ENCODE measurements at places on chromosomes 16 and 17.

DNA sequence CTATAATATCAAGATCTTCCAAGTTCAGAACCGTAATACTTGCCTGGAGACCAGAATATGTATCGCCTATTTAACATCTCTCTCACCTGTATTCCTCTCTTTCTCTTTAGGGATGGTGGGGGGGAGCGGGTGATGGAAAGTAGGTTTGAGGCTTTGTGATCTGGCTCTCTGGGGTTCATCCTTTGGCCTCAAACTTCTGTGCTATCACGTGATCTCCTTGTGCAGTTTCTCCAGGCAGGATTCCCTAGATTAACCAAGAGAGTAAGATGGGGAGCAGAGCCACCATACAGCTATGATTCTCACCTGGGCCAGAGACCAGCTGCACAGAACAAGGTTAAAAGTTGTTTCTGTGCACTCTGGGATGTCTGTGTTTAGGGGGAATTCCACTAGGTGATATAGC lies 5.2 kb downstream of the TMEM100 start:
- DNase-seq: no peak

DNA sequence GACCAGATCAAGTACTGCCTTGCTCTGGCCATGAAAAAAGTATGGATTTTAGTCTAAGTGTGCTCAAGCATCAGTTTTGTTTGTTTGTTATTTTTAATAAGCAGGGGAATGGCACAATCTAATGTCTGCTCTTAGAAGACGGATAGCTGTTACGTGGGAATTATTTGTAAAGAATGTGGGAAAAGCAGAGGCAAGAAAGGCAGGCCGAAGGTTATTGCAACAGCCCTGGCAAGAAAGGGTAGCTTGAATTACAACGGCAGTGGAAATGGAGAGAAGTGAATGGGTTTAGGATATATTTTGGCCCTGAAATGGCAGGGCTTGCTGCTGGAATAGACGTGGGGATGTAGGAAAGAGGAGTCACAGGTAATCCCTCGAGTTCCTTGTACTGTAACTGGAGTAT lies 987 bp upstream of the HASPIN start:
- DNase-seq: no peak

DNA sequence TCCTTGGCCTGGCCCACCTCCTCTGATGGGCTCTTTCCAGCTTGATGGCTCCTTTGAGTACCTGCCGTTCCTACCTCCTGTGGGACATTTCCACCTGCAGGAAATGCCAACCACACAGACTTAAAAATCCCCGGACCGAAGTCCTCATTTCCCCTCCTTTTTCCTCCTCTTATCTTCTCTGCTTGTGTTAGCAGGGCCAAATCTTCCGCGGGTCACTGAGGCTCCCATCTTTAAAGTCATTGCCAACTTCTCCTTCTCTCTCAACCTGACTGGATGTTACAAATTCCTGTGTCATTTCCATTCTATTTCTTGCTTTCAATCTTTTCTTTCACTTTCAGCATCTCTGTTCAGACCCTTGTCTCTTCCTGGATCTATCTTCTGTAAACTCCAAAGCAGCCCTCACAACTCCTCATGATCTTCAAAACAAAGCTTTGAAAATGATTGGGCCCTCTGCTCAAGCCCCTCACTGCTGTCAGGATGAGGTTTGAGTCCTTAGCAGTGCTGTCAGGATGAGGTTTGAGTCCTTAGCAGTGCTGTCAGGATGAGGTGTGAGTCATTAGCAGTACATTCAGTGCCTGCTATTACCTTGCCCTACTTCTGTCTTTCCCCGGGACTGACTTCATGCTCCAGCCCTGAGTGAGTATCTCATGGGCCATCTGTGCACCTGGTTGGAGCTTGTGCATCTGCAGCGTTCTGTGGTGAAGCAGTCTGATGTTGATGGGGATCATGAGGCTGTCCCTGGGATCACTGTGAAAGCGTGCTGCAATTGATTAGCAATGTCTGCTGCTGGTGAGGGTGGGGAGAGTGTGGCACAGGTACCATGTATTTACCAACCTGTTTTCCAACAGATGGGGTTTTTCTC lies 100.1 kb downstream of the IRF8 start:
- DNase-seq: no peak

GRCh38 chr17:77188084-77189066 lies 47.6 kb downstream of the SEC14L1 start:
- DNase-seq: no peak

DNA sequence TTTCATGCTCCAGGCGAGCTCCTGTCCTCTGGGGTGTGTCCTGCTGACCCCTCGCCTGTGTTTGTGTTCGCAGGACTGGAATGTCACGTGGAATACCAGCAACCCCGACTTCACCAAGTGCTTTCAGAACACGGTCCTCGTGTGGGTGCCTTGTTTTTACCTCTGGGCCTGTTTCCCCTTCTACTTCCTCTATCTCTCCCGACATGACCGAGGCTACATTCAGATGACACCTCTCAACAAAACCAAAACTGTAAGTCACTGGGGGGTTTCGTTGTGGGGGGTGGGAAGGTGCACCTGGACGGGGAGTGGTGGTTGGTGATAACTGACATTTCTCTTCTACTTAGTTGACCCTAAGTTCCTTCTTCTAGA lies 58.3 kb downstream of the ABCC1 start:
- DNase-seq: no peak

DNA sequence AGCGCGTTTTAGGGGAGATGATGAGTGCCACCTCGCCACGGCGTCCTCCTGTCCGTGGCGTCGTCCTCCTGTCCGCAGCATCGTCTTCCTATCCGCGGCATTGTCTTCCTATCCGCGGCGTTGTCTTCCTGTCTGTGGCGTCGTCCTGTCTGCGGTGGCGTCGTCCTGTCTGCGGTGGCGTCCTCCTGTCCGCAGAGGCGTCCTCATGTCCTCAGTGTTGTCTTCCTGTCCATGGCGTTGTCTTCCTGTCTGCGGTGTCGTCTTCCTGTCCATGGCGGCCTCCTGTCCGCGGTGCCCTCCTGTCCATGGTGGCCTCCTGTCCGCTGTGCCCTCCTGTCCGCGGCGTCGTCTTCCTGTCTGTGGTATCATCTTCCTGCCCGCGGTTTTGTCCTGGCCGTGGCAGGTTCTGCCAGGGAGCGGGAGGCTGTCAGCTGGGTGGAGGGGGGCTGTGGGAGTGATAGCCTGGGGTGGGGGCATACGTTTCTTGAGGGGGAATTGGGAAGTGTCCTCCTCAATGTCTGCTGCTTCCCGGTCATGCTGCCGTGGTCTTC lies 30.9 kb downstream of the TBCD start:
- no peak for DNase-seq

- DNase-seq: no peak
Measured at GRCh38 chr16:13109171-13109570, 207.8 kb downstream of the SHISA9 start.

DNA sequence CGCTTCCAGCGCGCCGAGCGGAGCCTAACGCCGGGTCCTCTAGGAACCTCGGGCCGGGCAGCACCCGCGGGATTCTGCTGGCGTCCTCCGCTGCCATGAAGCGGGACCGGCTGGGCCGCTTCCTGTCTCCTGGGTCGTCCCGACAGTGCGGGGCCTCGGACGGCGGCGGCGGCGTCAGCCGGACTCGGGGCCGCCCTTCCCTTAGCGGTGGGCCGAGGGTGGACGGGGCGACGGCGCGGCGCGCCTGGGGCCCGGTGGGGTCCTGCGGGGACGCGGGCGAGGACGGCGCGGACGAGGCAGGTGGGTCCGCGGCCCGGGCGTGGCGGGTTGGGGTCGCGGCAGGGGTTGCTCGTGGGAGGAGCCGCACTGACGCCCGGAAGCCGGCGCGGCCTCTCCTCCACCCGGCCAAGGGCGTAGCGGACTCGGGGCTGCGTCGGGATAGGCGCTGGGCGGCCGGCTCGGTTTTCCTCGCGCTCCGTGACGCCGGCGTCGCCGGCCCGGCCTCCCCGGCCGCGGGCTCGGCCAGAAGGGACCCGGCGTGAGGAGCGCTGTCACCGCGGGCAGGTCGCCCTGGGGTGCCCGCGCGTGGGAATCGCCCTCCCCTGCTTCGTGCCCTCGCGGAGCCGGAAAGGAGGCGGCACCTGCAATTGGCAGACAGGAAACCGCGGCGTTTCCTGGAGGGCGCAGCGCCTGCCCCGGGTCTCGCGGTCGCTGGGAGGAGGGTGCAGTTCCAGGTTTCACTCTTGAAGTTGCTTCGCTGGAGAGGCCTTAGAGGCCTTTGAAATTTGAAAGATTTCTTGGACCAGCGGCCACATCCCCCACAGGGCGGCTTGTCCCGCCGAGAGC lies 432 bp downstream of the ZNF276 start:
- peak; percentile 53 for DNase-seq

DNA sequence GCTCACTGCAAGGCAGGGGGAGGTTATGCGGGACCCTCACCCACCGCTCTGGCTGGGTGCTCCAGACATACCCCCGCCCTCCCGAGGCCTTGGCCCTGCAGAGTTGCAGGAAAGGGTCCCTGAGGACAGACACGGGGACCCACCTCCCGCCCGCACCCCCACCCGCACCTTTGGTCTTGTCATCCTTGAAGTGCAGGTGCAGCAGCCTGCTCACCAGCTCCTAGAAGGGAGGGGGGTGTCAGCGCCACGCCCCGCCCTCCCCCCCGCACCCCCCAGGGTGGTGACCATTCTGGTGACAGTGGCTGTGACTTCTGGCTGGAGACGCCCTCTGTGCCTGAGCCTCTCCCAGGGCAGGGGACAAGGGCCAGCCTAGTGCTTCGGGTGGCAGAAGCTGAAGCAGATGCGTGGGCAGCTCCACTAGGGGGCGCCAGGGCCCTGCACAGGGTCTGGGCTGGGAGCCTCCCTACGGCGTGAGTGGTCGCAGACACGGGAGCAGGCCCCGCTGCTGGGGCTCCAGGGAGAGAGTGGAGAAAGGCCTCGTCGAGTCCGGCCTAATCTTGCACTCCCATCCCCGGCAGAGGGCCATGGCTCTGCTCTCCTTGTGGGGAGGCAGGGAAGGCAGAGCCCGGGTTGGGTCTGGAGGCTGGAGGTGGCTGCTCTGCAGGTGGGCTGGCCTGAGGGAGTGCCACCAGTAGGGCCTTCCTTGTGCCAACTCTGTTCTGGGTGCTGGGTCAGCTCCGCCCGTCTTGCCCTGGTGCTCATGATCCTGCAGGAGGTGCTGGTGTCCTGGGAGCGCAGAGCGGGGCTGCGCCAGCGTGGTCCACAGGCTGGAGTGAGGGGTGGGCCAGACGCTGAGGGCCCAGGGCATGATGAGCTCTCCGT lies 2.7 kb downstream of the CENPX start:
- DNase-seq: peak; percentile 88

DNA sequence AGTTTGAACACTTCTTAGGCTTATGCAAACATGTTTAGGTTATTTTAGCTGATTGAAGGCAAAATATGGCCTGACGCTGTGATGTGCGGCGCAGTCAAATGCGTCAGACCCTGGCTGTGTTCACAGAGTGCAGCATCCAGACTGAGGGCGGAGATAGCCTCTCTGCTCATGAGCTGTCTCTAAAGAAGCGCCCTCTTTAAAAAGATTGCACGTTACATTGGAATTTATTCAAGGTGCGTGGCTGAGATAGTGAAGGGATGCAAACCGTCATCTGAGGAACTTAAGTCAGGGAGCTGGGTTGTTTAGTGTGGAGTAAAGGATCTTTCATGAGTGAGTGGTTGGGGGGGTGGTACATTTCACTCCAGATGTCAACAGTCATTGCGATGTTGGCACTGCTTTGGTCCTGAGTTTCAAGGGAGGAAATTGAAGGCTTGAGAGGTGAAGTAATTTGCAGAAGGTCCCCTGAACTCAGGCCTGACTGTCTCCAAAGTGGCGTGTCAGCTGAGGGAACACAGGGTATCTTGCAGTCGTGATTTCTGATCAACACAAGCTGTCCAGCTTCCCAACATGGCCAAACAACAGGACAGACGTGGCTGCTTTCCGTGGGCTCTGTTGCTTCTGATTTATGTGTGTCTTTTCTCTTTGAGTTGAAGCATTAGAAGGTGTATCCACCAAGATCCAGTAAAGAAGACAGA lies 33.4 kb downstream of the RPTOR start:
- DNase-seq: no peak

GRCh38 chr17:75827308-75828075 lies 16.7 kb downstream of the UNC13D start:
- peak; percentile 92 for DNase-seq

DNA sequence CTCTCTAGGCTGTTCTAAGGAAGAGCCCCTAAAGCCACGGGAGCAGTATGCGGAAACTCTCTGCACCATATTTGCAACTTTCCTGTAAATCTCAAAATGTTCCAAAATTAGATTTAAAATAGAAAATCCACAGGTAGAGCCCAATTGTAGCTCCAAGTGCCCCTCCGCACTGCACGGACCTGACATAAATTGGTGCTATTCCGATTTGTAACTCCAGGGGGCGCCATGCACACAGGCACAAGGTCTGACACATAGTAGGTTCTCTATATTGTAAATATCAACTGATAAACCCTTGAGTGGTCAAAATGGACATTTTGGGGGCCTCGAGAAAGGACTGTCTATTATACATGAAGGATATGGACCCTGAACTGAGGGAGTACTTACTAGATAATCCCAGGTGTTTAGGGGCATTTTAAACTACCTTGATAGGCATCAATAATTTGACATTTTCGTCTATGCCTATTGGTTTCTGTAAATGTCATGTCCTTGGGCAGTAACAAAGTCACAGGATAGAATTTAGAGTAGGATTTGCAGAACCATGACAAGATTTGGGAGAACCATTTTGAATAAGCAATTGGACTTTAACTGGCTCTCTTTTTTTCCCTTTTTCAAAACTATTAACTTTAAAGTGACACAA lies 36.6 kb upstream of the TMEM132E start:
- DNase-seq: peak; percentile 71

DNA sequence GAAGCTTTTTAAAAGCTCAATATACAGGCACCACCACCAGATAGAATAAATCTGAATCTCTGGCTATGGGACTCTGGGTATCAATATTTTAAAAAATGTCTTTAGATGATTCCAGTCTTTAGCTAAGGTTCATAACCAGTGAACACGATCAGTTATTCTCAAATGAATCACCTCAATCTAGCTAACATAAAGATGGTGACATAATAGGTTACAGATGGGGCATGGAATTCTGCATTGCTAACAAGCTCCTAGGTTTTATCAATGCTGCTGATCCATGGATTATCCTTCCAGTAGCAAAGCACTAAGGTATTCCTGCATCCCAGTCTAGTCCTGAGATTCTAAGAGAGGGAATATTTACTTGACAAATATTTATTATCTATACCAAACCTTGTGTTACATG lies 415.5 kb upstream of the CDH11 start:
- no peak for DNase-seq

All from iPS-NIHi11 (cell line).